D341Med (cell line): ENCODE measurements at places on chromosomes 5 and 9.

- no peak for DNase-seq
These were observed 3.1 kb downstream of the FGD3 start for GRCh38 chr9:92950359-92950955.

GRCh38 chr9:84383178-84383577 lies 42.6 kb upstream of the SLC28A3 start:
- DNase-seq = no peak

- DNase-seq = no peak
These were observed 497.1 kb downstream of the ARHGEF28 start for GRCh38 chr5:74122979-74123590.

DNA sequence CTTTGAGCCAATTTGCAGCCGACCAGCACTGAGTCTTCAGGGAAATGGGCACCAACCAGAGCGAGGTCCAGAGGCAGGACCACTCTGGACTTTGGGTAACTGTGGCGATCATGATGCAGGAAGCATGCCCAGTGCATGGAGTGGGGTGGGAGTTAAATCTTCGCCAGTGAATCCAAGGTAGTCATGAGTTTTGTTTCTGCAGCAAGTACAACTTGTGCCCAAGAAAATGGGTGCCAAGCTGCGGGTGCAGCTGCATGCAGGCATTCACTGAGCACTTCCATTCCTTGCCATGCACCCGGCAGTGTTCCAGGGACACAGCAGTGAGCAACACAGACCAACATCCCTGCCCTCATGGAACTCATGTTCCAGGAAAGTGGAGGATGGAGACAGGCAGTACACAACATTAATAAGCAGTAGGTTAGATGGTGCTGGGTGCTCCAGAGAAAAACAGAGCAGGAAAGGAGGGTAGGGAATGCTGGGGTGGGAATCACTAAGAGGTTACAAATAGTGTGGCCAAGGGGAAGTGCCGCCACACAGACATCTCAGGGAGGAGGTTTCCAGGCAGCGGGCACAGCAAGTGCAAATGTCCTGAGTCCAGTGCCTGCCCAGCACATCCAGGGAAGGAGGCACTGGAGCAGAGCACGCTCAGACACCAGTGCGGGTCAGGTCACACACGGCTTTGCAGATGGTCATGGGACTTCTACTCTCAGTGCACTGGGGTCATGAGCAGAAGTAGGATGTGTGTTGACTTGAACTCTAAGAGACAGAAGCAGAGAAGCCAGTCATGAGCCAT lies 48.2 kb upstream of the LMX1B start:
- DNase-seq = no peak

GRCh38 chr5:177447611-177448243 lies 1.1 kb downstream of the PRR7 start:
- DNase-seq = no peak

DNA sequence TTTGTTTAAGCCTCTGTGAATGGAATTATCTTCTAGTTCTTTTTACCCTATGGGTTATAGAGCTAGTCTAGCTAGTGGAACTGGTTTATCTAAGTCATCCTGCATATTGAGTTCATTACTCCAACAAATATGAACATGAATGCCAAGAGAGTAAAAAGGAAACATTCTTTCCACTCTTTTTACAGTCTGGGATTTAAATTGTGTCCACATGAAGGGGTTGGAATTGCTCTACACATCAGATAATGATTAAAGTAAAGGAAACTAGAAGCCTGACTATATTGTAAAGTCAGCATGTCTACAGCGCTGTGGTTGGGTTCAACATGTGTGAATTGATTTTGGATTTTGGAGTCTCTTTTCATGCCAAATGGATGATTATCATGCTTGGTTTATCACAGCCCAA lies 173.1 kb downstream of the CCDC171 start:
- DNase-seq = no peak

- DNase-seq = no peak
These were observed 100.9 kb upstream of the PTGER4 start for GRCh38 chr5:40578501-40579451.

DNA sequence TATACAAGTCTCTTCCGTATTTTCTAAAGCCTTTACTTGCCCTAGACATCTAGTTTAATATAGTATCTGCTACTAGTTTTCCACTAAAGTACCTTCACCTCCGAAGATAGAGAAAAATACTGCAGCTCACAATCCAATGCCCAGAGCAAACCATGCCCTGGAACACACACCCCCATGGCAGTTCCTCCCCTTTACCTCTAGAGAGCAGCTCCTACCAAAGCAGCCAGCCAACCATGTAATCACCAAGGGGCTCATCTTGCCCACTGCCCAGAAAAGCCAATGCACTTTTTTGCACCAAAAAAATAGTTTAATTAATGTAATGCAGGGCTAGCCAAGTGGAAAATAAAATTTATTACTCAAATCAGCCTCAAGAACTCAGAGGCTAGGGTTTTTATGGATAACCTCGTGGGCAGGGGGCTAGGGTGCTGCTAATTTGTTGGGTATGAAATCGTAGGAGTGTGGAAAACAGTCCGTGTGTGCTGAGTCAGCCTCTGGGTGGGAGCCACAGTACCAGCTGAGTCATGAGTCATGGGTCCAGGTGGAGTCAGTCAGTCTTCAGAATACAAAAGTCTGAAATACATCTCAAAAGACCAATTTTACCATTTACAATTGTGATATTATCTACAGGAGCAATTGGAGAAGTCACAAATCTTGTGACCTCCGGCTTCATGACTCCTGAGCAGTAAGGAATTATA lies 120.1 kb upstream of the ACO1 start:
- peak; percentile 36 for DNase-seq

- no peak for DNase-seq
These were observed 6.9 kb downstream of the TNFAIP8 start for GRCh38 chr5:119362714-119363113.

DNA sequence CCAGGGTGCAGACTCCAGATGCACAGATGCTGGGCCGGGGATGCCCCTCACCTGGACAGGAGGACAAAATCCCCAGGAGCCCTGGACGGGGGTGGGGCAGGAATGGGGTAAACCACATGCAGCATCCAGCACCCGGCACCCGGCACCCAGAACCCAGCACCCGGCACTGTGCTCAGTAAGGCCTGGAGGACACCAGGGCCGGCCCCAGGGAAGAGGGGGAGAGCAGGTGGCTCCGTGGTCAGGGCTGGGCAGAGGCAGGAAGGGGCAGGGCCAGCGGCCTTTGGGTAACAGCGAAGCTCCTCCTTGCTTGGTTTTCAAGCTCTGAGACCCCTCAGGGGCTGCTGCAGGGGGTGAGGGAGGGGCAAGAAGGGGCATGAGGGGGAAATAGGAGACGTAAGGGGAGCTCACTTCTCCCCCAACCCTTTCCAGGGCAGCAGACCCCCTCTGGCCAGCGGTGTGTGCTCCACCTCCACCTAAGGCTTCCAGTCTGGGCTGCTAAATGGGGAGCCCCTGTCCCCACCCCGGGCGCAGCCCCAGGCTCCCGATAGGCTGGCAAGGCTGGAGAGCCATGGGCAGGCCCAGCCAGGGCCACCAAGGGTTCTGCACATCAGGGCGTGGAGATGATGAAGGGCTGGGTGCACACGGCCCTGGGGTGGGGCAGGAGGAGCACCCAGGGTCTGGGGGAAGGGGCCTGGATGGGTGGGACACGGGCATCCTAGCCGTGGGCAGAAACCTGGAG lies 17.8 kb upstream of the SLC6A19 start:
- no peak for DNase-seq

GRCh38 chr5:75538211-75538610 lies 26.5 kb downstream of the POLK start:
- DNase-seq = no peak

- DNase-seq = no peak
These were observed 138.2 kb downstream of the PCSK1 start for GRCh38 chr5:96294884-96295202.

DNA sequence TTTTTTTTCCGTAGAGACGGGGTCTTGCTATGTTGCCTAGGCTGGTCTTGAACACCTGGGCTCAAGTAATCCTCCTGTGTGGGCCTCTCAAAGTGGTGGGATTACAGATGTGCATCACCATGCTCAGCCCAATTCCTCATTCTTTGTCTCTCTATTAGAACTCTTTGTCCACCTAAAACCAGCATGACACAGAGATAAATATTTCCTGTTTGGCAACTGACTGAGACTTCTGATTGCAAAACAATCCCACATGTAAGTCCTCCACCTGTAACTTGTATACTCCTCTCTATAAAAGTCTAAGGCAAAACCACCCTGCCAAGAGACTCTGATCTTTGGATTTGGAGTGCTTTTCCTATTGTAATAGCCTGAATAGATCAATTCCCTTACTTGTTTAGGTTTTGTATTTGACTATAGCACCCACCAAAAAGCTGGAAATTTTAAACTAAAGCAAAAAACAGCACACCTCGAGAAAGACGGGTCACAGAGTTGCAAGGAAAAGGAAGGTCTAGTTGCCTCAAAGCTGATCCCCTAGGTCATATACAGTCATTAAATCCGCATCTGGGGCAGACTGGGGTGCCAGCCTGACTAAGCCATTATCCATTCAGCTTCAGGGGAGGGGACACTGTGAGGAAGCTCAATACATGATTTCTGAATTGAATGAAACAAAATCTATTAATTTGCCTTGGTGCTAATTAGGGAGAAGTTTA lies 13.5 kb upstream of the KIF27 start:
- no peak for DNase-seq

GRCh38 chr9:135320943-135321342 lies 158.6 kb upstream of the PPP1R26 start:
- peak; percentile 13 for DNase-seq

GRCh38 chr5:75839547-75839946 lies 122.3 kb upstream of the POC5 start:
- no peak for DNase-seq
